Activated CD8-positive, alpha-beta memory T cell treated with anti-CD3 and anti-CD28 coated beads for 4 hours (primary cell): ENCODE measurements at places on chromosomes 11 and 22.

DNA sequence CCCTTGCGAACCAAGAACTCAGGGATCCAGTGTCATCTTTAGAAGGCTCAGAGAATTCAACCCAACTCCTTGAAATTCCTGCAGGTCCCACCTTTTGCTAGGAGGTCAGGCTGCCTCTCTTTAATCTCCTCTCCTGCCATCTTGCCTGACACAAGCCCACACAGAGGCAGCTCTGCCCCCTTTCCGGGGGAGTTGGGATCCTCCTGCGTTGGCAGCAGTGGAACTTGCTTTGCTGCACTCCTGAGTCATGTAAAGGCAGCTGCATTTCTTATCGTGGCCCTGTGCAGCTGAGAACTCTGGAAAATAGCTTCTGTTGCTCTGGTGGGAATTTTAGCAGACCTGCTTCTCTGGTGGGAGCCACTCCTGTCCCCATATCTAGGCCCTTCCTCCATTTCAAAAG, 142.3 kb upstream of the TBCEL start:
- no peak for DNase-seq

- no peak for DNase-seq
Measured at GRCh38 chr11:67627812-67628624, 1.7 kb downstream of the NUDT8 start.

GRCh38 chr11:8601376-8602133, 7.5 kb upstream of the STK33 start:
- DNase-seq: no peak

DNA sequence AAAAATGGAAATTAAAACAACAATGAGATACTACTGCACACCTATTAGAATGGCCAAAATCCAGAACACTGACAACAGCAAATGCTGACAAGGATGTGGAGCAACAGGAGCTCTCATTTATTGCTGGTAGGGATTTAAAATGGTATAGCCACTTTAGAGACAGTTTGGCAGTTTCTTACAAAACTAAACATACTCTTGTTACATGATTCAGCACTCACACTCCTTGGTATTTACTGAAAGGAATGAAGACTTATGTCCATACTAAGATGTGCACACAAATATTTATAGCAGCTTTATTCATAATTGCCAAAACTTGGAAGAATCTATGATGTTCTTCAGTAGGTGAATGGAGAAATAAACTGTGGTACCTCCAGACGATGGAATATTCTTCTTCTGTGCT, 40.8 kb downstream of the PGM2L1 start:
- DNase-seq: no peak

DNA sequence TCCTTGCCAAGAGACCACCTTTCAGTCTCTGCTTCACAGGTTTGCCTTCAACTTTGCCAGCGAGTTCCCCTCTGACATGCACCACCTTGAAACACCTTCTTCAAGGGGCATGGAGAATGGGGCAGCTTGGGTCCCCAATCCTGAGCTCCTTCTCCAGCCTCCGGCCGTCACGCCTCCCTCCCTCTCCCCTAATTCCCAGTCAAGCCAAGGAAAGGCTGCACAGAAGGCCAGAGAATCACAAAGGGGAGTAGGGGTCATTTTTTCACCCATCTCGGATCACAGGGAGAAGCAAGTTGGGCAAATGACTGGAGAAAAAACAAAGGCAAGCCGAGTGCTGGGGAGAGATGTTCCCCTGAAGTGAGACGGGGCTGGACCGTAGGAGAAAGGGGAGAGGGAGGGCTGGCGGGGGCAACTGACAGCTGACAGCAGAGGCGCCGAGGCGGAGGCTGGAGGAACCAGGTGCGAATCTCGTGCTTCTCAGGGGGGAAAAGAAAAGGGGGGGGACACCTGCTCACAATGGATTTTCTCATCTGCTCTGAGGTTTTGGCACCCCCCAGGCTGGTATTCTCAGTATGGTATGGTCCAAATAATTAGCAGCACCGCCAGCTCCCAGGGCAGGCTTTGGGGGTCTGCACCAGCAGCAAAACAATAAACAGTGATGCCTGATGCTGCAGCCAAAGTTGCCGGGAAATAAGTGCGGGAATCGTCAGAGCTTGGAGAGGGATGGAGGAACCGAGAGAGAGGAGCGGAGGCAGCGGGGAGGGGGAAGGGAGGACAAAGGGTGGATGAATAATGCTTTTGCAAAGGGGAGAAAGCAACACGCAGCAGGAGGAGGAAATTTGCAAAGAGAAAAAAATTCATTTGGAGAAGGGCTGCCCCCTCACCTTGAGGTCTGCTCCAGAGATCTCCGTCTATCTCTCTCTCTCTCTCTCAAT, 644 bp downstream of the YPEL4 start:
- no peak for DNase-seq

DNA sequence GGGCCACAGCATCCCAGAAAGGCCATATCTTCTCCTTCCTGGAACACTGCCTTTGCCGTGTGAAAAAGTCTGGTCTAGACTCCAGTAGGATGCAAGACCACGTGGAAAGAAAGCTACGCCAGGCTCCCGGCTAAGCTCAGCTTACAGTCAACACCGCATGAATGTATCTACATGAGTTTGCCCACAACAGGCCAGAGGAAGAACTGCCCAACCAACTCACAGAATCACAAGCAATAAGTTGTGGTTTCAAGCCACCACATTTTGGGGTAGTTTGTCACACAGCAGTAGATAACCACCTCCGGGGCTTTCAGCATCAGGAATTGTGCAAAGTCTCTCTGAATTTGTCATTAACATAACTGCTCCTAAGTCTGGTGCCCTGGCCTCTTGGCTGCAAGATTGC, 27.3 kb downstream of the HSPA8 start:
- DNase-seq: no peak

GRCh38 chr22:41621911-41622179, 750 bp downstream of the XRCC6 start:
- no peak for DNase-seq

DNA sequence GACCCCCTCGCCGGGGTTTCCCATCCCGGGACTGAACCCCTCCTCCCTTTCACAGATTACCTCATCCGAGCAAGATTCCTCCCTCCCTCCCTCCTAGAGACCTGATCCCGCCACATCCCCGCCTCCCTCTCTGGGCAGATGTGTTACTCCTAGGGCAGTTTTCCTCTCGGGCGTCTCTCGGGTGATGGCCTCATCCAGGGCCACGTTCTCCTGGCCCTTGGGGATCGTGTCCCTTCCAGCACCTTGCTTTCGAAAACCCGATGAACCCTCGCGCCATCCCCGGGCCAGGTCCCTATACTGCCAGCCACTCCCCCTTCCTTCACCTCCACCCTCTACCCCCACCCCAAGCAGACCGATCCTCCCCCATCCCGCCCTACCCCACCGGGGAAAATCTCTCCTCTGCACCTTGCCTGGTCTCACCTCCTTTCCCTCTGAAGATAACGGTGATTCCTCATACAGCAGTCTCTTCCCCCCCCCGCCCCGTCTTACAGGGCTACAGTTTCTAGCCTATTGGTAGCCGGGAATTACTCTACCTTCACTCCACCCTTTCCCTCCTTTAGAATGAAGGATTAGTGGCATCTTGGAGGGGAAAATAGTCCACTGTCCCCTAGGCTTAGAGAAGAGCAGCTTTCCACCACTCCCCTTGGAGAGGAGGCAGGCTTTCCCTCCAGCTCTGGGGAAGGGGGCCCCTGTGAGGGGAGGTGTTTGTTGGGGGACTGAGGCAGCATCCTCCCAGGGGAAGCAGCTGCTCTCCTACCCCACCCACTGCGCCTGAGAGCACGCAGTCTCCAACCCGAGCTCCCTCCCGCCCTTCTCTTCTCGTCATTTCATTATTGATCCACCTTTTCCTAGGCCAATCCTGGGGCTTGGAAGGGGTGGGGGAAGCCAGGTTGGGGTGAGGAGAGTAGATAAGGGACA, 1.2 kb downstream of the KMT2A start:
- DNase-seq: peak; percentile 34

- no peak for DNase-seq
Measured at GRCh38 chr22:49627217-49628181, 200.2 kb downstream of the BRD1 start.

GRCh38 chr11:124754309-124754708, 2.3 kb upstream of the VSIG2 start:
- no peak for DNase-seq

- DNase-seq: no peak
Measured at GRCh38 chr11:1631066-1631568, 1.5 kb downstream of the KRTAP5-5 start.

DNA sequence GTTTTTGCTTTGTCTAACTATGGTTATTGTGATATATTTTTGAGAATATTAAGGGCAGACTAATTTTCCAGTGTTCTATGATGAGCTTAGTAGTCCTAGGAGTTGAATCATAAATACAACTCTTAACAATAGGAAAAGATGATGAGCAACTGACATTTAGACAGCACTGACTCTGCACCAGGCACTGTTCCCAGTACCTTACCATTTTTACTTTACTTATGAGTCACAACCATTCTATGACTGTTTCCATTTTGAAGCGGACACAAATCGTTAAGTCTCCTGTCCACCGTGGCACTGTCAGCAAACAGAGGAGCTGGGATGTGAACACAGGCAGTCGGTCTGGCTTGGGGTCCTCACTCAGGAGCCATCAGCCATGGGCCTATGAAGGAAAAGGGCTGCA, 3.4 kb upstream of the SCGB2A2 start:
- DNase-seq: no peak

- DNase-seq: no peak
Measured at GRCh38 chr22:23248583-23248982, 68.3 kb downstream of the BCR start.

- DNase-seq: no peak
Measured at GRCh38 chr11:1872267-1872985, 19.3 kb downstream of the PRR33 start.

GRCh38 chr11:576811-577610, 741 bp downstream of the PHRF1 start:
- DNase-seq: no peak

DNA sequence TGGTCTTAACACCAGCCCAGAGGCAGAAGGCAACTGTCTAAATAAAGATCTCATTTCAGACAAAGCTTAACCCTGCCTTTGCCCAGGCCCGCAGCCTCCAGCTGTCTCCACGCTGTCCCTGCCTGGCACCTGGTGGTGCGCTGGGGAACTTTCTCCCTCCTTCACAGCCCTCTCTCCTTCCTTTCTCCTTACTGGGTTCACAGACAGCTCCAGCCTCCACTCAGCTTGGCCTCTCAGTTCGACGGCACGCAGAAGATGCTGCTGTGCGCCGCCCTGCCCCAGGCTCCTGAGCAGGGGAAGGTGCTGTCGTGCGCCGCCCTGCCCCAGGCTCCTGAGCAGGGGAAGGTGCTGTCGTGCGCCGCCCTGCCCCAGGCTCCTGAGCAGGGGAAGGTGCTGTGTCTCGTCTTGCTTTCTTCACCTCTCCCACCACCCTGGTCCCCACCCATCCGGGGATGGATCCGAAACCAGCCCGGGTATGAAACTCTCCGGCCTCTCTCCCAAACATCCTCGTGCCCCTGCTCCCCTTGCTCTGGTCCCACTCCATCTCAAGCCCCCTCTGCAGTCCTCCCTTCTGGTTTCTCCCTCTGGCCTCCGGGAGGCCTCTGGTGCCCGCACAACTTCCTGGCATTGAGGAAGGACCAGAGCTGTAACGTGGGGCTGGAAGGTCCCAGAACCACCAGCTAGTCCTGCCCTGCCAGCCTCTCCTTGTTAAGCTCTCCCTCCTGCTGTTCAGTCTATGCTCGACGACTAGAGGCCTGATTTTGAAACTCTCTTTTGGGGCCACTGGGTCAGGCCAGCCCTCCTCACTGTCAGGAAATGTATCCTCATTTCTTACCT, 22.9 kb upstream of the JAM3 start:
- no peak for DNase-seq

- DNase-seq: no peak
Measured at GRCh38 chr22:28896611-28897010, 13.2 kb downstream of the ZNRF3 start.

DNA sequence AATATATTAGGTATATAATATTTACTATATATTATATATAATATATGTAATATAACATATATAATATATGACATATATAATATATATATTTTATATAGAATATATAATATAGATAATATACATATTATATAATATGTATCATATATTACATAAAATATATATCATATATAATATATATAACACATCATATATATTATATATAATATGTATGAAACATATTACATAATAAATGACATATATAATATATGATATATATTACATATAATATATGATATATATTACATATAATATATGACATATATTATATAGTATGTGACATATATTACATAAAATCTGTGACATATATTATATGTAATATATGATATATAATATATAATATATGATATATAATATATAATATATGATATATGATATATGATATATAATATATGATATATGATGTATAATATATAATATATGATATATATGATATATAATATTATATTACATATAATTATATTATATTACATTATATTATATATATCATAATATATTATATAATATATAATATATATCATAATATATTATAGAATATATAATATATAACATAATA, 119.5 kb upstream of the RIMBP3 start:
- no peak for DNase-seq

GRCh38 chr11:36346562-36347383, 50.7 kb downstream of the PRR5L start:
- no peak for DNase-seq

- DNase-seq: no peak
Measured at GRCh38 chr11:44842220-44842619, 108.5 kb downstream of the TP53I11 start.

DNA sequence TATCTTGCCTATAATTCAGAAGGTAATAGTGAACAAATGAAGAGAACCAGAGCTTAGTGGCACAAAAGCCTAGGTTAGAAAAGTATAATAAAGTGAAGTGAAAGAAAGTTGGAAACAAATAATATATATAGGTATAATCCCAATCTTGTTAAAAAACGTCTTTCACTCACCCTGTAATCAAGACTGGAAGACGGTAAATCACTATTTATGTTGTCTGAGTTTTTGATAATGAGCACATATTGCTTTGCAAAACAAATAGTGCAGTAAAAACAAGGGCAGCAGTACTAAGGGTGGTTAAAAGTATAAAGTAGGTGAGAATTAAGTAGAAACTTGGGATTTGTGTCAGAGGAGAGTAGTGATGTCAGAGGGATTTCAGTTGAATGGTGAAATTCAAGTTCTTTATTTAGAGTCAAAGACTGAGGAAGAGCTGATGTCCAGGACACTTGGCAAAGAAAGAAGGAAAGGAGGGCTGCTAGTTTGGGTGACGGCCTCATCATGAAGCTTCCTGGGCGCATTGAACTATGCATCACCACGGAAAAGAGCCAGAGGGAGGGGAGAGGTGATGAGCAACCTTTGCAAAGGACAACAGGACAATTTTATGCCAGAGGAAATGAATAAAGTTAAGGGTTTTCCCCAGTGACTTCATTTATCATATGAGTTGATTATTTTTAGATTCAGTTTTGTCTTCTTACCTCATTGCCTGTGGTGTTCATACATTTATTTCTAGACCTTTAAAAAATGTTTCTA, 11.4 kb downstream of the NCAM1 start:
- DNase-seq: no peak

DNA sequence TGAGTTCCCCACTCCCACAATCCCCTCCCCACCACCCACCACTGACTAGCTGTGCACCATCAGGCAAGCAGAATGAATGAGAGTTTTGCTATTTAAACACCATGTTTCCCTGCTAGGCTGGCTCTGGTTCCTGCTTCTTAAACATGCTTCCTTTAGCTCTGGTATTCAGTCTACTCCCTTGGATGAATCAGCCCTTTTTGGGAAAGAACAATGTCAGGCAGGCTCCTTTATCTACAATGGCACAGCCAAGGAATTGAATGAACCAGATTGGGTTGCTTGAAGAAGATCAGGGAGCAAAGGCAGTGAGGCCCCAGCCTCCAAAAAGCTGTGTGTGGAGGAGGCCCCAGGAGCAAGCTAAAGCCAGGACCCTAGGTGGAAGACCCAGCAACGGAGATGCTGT, 92.9 kb upstream of the ISX start:
- no peak for DNase-seq
